Posterior vena cava (tissue), 2 donors: ENCODE measurements at places on chromosomes 5 and 9. TPM values are rescaled to one million over a fixed set of nuclear protein-coding genes. Genes with fewer than 3 reads are reported as not detected.

The FGD3 gene
- 7.5 TPM for total RNA-seq

DNA sequence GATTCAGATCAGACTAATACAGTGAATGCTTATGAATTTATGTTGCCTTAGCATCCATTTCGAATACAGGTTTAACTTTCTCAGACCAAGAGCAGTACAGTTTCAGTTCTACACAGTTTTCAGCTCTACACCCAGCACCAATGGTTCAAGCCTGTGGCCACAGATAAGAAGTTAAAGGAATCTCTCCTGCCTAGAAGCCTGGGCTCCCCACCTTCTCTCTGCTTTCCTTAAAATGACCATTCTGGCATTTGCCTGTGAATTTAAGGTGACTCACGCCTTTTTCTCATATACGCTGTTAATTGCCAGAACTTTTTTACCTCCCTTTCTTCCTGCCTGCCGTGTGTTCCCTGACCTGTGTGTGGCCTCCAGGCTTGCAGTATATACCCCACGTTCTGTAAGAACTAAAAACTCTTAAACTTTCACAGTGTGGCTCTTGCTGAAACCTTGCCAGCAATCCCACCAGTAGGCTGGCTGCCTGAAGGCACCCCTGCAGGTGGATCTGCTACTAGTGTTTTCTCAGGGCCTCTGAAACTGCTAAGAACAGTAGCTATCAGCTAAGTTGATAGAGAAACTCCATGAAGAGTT is 692.8 kb upstream of the CDH18 start:
- no peak for DNase-seq

GRCh38 chr5:89343666-89344065 is 460.7 kb upstream of the MEF2C start:
- no peak for DNase-seq

GRCh38 chr5:163759000-163759704 is 253.7 kb downstream of the MAT2B start:
- no peak for DNase-seq

DNA sequence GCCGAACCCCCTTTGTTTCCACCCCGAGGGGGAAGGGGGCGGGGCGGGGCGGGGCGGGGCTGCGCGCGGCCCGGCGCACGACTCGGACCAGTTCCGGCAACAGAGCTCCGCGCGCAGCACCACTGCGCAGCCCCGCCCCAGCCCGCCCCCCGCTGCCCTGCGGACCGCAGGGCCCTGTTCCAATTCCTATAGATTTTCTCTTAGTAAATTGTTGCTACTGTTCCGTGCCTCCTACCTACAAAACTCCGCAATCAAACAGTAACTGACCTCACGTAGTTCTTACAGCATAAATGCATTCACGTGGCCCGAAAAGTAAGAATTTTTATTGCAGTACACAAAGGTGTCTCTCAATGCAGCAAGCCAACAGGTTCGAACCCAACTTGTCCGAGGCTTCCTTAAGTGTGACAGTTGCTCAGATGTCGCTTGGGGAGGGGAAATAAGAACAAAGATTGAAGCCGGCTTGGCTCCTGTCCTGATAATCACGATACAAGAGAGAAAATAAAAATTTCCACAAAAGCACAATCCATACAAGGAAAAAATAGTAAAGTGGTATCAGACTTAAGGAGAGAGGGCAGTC is 1.2 kb upstream of the RNF38 start:
- DNase-seq: no peak

- no peak for DNase-seq
These were observed 1271.3 kb downstream of the EFNA5 start for GRCh38 chr5:106399391-106399790.
